Memory B cell (primary cell): ENCODE measurements at places on chromosomes 2 and 18.
A peak's percentile ranks its signal among the peaks of the same experiment; 100 is the strongest.

- no peak for DNase-seq
Observed at GRCh38 chr2:226584518-226585055, 215.0 kb downstream of the IRS1 start.

- DNase-seq = no peak
Observed at GRCh38 chr2:169895294-169895985, 68.2 kb downstream of the UBR3 start.

DNA sequence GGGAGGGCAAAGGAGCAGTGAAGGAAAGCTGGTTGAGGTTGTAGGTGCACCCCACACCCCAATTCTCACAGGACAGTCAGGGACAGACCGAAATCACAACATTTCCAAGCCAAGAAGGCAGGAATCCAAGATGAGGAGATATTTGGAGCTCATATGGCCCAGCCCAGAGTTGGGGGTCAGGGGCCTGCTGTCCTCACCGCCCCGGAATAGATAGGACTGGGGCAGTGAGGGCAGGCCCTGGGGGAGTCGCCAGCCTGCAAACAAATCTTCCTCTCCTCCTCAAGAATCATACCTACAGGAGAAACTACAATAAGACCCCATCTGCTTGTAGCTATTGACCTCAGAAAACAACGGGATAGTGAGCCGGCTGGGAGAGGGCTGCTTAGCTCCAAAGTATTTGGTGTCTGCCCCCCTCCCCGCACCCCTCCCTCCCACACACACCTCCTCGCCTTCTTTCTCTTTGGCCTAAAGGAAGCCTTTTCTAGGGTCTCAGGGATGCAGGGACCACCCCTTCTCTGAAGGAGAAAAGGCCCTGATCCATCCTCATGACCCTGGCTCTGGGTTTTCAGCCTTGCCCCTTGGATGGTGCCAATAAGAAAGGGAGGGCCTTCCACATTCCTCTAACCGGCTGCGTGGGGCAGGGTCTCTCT is 3.8 kb downstream of the EN1 start:
- DNase-seq = no peak

- DNase-seq = no peak
Observed at GRCh38 chr2:44952806-44953498, 11.4 kb downstream of the SIX3 start.

DNA sequence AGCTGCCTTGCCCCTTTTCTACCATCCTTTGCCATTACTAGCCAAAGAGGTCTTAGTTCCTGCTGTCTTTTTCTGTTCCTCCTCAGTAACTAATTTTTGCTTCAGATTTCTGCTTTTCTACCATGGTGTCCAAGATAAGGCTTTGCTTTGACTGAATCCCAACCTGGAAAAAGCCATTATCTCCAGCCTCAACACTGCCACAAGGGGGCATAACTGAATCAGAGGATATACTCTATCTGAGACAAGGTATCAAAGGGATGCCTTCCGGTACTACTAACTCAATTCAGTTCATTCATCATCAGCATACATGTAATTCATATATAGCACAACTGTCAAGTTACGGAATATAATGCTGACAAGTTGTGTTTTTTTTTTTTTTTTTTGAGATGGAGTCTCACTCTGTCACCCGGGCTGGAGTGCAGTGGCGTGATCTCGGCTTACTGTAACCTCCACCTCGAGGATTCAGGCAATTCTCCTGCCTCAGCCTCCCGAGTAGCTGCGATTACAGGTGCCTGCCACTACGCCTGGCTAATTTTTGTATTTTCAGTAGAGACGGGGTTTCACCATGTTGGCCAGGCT is 11.4 kb downstream of the OSGEPL1 start:
- DNase-seq = peak; percentile 16

DNA sequence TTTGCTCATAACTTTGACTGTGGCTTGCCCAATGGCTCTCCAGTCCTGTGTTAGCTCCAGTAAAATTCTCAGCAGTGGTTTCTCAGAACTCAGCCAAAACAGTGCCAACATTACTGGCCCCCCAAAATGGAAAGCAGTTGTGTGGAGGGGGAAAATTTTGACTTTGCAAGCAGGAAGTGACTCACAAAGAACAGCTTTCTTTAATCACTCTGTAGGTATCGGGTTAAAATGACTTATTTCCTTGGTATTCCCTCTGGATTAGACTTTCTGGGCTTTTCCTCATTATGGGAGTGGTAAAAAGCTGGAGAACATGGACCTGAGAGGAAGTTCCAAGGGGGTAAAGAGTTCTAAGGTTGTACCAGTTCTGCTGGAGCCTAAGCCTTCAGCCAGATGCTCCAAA is 175.7 kb upstream of the RND3 start:
- DNase-seq = no peak

- no peak for DNase-seq
Observed at GRCh38 chr2:200673191-200673590, 87.4 kb downstream of the AOX1 start.

DNA sequence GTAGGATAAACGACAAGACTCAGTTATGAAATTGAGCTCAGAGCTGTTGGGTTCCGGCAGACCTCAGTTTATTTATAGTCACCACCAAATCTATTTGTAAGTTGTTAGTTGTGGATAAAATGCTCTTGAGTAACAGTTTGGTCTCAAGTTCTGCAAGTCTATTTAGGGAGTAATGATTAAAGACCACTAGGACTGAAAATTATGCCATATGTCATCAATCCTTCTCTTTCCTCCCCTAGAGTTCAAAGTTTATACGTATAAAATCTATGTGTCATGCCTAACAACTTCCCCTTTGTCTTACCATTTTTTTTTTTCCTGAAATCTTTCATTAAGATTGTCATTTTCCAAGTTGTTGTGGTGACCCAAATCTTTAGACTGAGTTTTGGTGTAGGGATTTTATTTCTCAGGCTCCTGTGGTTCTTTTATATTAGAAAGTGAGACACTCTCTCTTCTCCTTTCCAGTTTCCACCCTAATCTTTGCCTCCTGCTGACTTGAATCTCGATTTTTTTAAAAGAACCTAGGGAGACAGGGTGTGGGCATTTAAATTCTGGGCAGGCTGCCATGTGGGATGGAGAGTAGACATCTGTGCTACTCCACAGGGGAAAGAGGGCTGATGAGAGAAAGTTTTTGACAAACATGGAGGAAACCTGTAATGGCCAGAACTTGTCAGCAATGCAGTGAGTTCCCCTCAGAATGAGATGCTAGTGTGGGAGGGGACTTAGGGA is 51.0 kb downstream of the LAMA3 start:
- no peak for DNase-seq

GRCh38 chr2:144183727-144184126 is 336.2 kb downstream of the ZEB2 start:
- DNase-seq = peak; percentile 59

DNA sequence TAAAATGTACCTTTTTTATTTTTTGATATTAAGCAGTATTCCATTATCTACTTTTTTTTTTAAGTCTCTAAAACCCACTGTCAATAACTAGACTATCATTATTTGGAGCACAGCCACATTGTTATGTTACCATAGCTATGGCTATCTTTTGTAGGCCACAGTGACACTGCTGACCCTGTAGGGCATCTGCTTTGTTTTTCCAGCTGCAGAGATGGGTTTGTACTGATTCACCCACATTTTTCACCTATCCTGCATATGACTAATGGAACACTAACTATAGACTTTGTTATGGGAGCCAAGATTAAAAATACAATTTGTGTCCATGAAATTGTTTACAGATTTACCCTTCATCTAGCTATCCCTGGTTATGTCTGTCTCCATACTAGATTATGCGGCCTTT is 21.6 kb upstream of the OTX1 start:
- no peak for DNase-seq

DNA sequence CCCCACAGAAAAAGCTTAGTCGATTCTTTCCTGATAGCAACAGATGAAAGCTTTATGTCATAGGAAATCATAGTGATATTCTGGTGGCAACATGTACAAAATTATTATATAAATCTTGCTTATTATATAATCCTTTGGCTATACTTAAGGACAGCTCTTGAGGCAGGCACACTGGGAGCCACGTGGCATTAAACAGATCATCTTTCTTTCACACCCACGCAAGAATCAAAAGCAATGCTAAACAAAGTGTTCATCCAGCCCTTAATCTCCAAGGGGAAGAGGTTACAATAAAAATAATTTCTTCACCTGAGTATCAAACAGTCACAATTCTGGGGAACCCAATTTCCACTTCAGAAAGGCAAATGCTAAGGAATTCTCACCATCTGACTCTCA is 57.8 kb downstream of the CYB5A start:
- DNase-seq = no peak

DNA sequence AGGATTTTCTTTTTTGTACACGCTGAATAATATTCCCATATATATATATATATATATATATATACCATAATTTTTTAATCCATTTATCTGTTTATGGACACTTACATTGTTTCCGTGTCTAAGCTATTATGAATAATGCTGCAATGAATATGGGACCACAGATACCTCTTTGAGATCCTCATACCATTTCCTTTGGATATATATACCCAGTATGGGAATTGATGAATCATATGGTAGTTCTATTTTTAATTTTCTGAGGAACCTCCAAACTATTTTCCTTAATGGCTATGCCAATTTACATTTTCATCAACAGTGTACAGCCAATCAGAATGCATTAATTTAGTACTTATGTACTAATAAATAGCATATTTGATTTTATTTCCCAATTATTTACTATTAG is 53.1 kb downstream of the MERTK start:
- no peak for DNase-seq

- DNase-seq = no peak
Observed at GRCh38 chr18:75071866-75072671, 136.9 kb downstream of the PTGR3 start.

DNA sequence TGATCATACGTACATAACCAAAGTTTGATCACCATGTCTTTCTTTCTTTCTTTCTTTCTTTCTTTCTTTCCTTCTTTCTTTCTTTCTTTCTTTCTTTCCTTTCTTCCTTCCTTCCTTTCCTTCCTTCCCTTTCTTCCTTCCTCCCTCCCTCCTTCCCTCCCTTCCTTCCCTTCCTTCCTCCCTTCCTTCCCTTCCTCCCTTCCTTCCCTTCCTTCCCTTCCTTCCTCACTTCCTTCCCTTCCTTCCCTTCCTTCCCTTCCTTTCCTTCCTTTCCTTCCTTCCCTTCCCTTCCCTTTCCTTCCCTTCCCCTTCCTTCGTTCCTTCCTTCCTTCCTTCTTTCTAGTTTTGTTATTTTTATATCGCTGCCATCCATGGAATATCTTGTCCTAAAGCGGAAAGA is 406.7 kb upstream of the DDX18 start:
- no peak for DNase-seq

DNA sequence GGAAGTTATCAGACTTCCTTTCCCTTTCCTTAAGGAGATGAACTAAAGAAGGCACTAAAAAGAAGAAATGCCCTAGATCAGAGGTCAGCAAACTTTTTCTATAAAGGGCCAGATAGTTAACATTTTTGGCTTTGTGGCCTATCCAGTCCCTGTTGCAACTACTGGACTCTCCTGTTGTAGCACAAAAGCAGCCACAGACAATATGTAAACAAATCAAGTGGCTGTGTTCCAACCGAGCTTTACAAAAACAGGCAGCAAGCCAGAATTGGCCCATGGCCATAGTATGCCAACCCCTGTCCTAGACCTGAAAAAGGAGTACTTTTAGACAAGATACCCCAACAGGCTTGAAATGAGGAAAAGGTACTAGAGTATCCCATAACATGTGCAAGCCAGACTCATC is 10.9 kb downstream of the NHEJ1 start:
- DNase-seq = no peak

- no peak for DNase-seq
Observed at GRCh38 chr2:136638193-136638592, 127.2 kb upstream of the THSD7B start.

GRCh38 chr2:80001701-80002101 is 302.9 kb downstream of the LRRTM1 start:
- no peak for DNase-seq

DNA sequence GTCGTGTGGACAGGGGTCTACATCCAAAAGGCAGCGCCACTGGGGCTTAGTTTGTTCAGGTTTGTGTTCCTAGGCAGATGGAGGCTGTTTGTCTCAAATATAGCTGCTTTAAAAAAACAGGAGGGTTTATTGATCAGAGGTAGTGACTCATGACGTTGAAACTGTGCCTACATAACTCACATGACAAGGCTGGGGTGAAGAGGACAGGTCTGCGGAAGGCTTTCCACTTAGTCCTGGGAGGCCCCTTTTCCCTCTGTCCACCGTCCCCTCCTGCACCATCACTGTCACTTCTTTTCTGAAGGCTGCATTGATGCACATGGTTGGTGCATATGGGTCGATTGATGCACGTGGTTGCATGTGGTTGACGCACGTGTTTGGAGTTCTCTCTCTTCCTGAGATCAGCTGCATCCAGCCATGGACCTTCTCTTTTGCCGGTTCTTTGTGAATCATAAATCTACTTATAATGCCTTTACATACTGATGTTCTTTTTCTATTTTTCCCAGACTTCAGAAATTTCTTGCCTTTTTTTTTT is 10.9 kb downstream of the SH3RF3 start:
- DNase-seq = no peak

DNA sequence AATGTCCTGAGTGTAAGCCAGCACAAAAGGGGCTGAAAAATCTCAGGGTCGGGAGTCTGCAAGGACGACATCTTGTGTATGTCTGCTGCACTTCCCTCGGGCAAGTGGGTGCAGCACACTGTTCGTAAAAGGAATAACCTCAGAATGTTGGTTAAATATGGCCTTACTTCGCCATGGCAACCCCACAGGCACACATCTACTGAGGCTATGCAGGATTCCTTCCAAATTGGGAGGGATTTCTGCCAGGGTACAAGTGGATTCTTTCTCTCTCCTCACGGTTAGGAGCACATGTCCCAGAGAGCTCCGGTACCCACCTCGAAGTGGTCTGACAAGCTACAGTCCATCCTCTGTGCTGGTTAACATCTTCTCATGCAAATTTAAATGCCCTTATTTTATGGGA is 277.7 kb upstream of the PXDN start:
- no peak for DNase-seq

DNA sequence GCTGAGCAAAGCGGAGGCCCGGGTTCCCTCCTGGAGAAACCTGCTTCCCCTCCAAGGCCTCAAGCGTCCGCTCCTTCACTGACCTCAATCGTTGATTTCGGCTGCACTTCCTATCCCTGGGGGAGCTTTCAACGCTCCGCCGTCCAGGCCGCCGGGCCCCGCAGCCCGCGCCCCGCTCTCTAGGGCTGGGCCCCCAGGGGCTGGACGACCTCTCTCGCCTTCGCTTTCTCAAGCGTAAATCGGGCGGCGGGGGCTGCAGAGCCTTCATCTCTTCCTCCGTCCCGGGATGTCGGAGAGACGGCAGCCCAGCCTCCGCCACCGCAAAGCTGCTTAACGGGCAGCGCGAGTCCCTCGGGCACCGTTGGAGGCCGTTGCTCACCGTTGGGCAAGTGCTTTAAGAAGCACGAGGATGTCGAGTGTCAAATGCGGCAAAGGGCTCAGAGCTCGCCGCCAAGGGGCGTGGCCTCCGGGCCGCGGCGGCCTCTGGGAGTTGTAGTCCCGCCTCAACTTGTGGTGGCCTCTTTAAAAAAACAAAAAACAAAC is 8.5 kb downstream of the HES6 start:
- DNase-seq = peak; percentile 75
